T follicular helper cell (primary cell): ENCODE measurements at places on chromosomes 2 and 18.

DNA sequence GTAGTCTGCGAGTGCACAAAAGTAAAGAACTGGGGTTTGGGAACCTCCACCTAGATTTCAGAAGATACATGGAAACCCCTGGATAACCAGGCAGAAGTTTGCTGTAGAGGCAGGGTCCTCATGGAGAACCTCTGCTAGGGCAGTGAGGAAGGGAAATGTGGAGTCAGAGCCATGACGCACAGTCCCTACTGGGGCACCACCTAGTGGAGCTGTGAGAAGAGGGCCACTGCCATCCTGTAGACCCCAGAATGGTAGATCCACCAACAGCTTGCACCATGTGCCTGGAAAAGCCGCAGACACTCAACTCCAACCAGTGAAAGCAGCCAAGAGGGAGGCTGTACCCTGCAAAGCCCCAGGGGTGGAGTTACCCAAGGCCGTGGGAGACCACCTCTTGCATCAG lies 206.4 kb downstream of the PIEZO2 start:
- no peak for DNase-seq

DNA sequence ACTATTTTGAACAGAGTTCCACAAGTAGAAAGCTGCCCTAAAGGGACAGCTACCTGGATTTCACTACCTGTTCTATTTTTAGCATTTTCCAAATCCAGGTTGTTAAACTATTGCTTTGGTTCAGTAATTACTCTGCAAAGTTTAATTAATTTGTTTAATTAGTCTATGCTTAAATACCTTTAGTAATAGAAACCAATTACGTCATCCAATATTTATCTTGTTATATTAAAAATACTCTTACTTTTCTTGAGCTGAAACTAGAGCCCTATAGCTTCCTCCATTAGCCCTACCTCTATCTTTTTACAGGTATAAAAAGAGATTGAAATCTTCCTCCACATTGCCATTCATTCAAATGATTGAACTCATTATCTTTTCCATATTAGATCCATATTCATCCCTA lies 514.6 kb downstream of the DSC3 start:
- DNase-seq = no peak

DNA sequence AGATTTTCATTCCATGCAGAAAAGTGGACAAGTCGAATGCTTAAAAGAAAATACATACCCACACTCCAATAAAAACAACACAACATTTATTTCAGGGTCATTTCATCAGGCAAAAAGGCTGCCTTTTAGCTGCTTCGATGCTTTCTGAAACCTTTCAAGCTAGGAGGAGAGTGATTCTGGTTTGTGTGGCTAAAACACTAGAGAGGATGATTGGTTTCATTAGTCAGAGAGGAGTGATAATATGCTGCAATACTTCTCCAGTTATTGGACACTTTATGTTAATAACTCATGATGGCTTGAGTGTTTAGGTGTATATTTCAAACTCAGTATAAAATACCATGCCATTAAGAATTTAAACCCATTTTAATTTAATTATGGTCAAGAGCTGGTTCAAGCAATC lies 614.0 kb downstream of the SLC4A3 start:
- DNase-seq = no peak

- no peak for DNase-seq
Measured at GRCh38 chr2:146161256-146161882, 1641.5 kb upstream of the ZEB2 start.

GRCh38 chr2:143535802-143536201 lies 406.6 kb downstream of the ARHGAP15 start:
- DNase-seq = no peak

DNA sequence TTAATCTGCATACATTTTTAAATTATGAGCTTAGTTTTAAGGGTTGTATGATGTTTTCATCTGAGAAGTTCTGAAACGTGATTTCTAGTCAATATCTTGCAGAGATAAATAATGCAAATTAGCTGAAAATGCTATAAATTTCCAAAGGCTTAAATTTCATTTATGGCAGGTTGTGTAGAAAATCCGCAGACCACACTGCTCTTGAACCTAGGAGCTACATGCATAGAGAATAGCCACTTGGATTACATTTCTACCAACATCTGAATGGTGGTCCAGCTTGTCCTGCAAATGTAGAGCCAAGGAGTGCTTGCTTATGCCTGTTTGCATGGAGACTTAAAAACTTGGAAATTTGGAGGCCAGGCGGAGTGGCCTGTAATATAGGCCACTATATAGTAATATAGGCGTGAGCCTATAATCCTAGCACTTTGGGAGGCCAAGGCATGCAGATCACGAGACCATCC lies 6.8 kb downstream of the MAT2A start:
- no peak for DNase-seq

DNA sequence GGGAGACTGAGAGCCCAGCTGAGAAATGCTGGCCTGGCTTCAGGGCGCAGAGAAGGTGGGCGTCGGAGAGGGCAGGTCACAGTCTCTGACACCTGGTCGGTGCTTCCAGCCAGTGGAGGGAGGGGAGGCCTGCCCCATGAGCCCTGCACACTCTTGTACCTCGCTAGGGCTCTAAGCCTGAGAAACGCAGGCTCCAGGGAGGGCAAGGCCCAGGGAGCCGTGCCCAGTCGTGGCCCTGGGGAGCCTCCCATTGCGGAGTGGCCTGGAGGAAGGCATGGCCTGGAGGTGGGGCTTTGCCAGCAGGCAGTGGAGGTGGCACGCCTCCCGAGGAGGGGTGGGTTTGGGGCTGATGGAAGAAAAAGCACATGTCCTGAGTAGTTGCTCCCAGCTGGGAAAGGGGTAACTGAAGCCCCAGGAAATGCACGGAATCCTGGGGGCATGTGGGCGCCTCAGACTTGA lies 39.0 kb downstream of the MTERF4 start:
- DNase-seq = no peak

DNA sequence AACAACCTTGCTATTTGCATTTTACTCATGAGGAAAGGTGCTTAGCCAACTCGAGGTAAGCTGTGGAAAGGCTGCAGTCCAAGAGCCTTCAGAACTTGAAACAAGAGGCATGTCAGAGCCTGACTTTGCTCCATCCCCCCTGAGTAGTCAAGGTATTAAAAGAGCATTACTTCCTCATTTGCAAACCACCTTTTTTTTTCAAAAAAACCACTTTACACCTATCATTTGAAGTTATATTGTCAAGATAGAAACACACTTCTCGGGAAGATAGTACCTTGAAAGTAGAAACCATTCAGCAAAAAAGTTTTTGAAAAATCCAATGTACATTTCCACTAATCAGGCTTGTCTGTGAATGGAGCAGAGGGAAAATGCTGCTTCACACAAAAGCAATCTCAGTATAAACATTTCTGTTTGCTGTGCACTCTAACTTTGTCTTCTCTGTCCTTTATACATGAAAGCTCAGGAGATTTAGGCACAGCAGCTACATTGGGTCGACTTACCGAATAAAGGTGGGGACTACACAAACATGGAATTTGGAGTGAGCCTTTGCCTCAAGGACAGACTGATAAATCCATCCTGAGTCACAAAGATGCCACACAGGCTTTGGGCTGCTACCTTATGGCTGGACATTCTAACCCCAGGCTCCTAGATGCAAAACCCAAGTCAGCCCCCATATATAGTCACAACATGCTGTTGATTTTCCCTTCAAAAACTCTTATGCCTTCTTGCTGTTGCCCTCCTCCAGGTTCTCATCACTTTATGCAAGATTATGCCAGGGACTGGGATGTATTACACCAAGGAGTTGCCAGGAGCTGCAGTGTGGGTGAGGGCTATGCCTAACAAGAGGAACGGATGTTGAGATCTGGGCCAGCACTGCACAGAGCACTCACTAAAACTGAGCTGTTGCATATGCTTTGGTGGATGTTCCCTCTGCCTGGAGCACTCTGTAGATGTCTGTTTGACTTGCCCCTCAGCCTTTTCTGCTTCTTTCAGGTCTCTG lies 41.4 kb upstream of the EML4 start:
- DNase-seq = peak; percentile 15

DNA sequence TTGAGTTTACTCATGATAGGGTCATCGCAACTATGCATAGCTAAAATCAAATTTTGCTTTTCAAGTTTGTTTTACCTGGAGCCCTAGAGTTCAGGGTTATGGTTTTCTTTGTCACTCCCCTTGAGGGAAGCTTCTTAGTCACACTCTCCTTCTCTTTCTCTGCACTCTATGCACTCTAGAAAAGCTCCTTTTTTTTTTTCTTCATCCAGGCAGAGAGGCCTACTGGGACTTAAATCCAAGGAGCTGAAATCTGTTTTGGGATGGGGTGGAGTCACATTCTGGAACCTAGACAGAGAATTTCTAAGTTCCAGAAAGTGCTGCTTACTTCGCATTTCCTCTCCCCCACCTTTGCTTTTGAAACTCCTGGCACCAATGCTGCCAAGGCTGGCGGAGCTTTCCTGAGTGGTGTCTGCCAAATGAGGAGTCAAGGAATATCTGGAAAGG lies 19.1 kb upstream of the IL18R1 start:
- no peak for DNase-seq

GRCh38 chr18:30280186-30280585 lies 762.4 kb downstream of the DSC3 start:
- no peak for DNase-seq

GRCh38 chr18:45708831-45709230 lies 15.2 kb upstream of the SLC14A1 start:
- no peak for DNase-seq

DNA sequence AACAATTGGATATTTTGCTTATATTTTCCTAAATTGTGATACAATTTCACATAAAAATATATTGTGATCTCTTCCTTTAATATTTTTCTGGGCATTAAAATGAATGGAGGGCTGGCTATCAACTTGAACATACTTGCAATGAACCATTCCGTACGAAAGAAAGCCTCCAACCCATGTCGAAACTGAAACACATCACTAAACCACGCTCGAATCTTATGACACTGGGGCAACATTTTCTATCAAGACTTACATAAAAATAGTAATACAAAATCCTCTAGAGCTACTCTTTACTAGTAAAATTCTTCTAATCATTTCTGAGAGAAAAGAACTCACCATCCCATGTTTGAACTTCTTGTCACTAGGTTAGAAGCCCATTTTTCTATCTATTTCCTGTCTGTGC lies 132.8 kb upstream of the DOK6 start:
- DNase-seq = no peak

DNA sequence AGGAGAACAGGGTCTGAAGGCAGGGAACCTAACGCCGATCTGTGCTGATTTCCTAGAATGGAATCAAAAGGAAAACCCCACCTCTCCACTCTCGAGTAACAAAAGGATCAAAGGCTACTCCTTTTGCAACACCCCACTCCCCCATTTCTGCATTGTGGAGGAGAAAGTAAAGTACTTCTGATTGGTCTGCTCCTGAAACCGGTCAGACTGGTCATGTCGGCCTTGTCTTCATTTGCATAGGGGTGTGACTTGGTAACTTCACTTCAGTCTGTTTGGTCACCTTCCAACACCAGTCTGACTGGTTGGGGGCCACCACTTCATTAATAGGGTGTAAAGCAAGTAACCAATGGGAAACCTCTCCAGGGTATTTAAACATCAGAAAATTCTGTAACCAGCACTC lies 771.9 kb downstream of the ERBB4 start:
- no peak for DNase-seq

DNA sequence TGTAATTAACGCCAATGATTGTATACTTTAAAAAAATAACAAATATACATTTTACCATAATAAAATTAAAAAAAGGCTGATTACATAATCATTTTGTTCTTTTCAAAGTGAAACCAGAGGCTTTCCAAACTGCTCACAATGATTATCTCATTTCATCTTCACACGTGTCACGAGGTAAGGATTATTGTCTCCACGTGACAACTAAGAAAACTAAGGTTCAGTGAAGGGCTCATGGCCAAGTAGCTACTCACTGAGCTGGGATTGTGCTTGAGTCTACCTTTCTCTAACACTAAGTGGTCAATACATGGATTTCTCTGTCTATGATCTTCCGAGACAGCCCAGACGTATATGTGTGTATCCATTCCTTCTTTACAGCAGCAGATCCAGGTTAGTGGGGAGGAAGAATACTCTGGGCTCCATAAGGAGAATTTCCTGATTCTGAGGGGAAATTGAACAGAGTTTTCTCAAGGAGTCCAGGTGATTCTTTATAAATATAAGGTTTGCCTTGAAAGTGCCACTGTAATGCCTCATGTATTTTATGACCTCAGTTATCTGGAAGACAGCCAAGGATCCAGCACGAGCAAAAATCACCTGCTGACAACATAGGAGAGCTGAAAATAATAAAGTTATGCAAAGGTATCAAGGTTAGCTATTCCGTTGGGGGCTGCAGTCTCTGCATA lies 25.6 kb upstream of the ACSL3 start:
- DNase-seq = no peak

DNA sequence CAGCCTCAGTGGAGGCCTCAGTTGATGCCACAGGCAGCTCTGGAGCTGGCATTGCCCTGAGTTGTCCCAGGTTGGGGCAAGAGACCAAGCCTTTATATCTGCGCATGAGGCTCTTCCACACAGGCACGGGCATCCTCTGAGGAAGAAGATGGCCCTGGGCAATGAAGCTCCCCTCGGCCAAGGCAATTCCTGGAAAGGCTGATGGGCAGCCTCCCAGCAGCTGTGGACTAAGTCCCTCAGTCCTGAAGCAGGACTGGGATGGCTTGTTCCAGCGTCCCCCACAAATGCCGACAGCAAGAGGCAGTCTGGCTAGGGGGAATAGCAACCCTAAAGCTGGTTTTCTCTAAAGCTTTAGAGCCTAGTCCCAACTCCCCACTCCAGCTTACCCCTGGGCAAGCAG lies 90.0 kb downstream of the TFCP2L1 start:
- DNase-seq = no peak

- DNase-seq = no peak
Measured at GRCh38 chr2:16718576-16719484, 53.2 kb upstream of the CYRIA start.

GRCh38 chr2:159817283-159817682 lies 19.3 kb upstream of the CD302 start:
- DNase-seq = no peak

DNA sequence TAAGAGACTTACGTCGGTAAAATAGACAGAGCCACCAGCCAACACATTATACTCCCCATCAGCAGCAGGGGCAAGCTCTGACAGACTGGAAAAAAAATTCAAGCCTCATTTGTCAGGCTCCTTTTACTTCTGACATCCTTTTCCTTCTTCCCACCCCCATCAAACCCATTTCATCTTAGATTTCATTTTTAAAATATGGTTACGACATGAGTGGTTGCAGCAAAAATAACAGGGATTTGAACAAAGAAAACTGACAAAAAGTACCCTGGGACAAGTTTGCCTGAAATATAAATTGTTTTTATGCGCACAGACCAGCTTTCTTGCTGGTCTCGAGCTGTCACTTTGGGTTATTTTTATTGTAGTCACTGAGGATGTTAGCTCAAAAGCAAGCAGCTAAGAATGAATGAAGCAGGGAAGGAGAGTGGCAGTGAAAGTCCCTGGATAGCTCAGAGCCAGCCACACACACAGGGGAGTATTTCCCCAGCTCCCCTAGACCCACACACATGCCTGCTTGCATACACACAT lies 30.7 kb upstream of the LINC00305 start:
- no peak for DNase-seq

- no peak for DNase-seq
Measured at GRCh38 chr2:112149866-112150435, 11.8 kb downstream of the FBLN7 start.

DNA sequence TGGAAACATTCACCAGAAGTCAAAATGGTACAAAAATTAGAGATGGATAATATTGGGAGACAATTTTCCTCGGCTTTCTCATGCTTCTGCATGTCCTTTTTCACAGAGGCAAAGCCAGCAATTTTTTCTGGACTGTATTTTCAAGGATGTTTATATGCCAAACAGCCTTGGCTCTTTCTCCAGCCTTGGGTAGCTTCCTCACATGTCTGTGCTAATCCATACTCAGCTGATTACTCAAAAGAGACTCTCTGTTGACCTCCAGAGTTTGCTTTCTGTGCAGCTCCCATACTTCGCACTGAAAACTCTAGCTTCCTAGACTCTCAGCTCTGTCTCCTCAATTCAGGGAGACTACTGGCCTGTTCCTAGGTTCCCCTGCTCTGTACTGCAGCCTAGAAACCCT lies 10.6 kb downstream of the C18orf63 start:
- DNase-seq = no peak
